ENCODE measurements at places on chromosomes 2 and 18. TPM values are rescaled to one million over a fixed set of nuclear protein-coding genes. Genes with fewer than 3 reads are reported as not detected.

DNA sequence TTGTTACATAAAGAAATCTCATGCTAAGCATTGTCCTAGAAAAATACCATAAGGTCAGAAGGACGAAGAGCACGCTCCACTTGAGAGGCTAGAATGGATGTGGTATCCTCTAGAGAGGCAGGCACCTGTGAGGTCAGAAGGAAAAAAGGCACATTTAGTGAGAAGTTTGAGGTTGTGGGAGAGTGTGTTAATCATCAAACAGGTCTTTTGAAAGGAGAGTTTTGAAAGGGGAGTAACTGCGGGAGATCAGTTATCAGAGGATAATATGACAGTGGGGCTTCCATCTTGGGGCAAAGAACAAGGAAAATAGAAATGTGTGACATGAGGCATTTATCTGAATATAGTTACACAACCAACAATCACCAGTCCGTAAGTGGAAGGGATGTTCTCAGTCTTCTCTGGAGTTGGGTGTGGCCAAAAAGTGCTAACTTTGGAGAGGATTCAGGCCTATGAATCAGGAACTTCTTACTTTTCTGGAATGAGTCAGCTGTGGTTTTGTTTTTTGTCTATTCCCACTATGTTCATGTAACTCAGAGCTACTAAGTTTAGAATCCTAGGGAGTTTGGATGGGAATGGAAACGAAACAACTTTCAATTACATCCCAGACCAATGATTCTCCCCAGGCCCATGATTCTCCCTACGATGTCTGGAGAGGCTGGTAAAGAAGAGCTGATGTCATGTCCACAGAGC, 451.4 kb upstream of the ST6GAL2 start:
- ATAC-seq, result no peak

MYOM1 gene
- total RNA-seq, result 1.4 TPM

QPCT gene
- 0.98 TPM for total RNA-seq

DNA sequence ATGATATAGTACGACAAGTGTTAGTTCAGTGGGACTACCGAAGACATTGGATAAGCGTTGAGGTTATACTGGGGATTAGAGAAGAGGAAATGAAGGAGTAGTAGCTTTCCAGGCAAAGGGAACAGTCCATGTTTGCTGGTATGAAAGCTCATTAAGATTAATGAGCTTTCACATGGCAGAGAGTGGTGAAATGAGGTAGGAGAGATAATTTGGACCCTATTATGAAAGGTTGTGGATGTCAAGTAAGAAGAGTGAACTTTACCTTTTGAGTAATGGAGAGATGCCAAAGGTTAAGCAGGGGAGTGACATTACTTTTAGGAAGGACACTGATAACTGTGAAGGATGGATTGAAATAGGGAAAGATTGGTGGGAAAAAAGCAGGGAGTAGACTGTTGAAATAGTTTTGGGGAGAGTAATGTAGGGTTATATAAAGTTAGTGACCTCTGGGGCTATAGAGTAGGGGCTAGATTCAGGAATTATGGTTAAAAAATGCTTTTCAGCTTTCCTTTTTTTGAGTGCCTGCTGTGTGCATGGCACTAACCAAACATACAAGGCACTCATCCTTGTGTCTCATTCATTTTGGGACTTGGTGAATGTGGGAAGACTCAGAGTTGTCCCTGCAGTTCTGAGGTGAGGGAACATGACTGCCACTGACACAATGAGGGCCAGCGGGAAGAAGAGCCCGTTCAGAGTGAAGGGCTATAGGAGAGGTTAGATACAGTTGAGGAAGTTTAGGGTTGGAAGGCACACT, 87.2 kb upstream of the STON1 start:
- ATAC-seq, result no peak

HMSD gene
- total RNA-seq, result 0.22 TPM

GRCh38 chr2:52881606-52882005, 886.0 kb upstream of the CHAC2 start:
- no peak for ATAC-seq

DNA sequence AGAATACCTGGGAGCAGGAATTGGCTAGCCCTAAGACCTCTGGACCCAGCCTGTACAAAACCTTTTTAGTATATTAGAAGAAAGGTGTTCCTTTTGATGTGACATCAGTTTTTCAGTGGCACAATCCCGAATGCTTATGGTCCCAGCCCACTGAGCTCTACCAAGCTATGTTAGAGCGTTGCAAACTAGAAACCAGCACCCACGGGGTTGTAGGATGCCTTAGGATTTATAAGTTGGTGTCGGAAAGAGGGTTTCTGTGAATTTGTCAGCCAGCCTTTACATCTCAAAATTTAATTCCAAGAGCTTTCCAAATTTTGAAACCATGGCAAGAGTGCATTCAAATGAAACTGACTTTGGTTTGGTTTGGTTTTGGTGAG, 499 bp upstream of the LMAN1 start:
- ATAC-seq, result peak; percentile 5

DNA sequence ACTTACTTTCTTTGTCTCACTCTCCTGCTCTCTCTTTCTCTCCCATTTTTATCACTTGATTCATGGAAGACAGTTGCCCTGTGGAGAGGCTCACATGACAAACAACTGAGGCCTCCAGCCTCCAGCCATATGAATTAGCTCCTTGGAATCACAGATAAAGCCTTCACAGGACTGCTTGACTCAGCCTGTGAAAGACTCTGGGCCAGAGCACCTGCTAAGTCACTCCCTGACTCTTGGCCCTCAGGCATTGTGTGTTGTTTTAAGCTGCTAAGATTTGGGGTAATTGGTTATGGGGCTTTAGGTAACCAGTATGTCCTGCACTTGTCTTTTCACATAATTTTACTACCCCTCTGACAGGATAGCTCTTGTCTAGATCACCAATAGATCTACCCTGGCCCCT, 334.9 kb downstream of the SOX11 start:
- ATAC-seq, result no peak

DNA sequence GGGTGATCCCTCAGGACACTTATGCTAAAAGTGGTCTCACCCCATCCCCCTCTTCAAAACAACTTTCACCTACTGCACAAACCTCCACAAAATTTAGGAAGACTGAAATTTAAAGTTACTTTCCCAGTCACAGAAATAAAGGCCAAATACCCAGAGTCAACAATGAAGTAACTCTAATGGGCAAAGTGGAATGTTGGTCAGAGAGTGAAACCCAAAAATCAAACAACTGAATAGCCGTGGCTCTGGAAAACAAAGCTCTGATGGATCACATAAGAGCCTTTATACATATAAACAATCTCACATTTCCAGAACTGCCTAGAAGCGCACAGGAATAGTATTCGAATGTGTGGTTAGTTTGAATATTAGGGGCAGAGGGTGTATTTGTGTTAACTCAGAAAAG, 4.7 kb downstream of the ACVR1 start:
- no peak for ATAC-seq

DNA sequence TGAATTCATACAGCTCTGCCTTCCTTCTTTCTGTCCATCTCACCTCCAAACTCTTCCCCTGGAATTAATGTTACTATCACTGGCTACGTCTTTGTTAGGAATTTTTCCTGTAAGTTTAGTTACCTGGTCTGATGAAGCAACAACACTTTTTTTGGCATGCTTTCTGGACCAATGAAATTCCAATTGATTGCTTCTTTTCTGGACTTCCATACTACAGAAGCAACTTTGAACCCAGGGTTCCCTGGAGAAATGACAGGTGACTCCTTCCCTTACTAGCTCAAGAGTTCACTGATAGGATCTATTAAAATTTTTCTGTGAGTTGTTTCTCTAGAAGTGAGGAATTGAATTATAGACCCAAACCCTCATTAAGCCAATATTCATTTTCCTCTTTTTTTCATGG, 41.4 kb upstream of the STPG4 start:
- no peak for ATAC-seq

SLC30A3 gene
- 0.31 TPM for total RNA-seq

GRCh38 chr2:37827911-37828511, 97.1 kb upstream of the RMDN2 start:
- no peak for ATAC-seq

- no peak for ATAC-seq
Measured at GRCh38 chr2:102099536-102100298, 42.8 kb upstream of the IL1R1 start.

GRCh38 chr18:77054288-77054605, 78.3 kb downstream of the MBP start:
- ATAC-seq, result no peak

METTL21A gene
- total RNA-seq, result 19.8 TPM

DNA sequence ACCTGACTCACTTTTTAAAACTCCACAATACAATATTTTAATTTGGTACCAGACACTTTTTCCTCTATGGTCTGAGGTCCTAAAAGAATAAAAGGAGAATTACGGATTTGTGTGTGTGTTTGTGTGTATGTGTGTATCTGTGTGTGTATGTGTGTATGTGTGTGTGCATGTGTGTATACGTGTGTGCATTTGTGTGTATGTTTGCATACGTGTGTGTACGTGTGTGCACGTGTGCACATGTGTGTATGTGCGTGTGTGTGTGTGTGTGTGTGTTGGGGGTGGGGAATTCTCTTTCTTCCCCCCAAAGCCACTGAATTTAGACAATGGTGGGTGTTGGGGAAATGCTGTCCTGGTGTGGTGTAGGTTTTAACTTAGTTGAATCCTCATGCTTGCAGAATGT, 807.7 kb upstream of the SALL3 start:
- no peak for ATAC-seq

- ATAC-seq, result peak; percentile 56
Measured at GRCh38 chr18:65352186-65352585, 398.6 kb upstream of the CDH7 start.

- ATAC-seq, result peak; percentile 60
Measured at GRCh38 chr18:48868468-48869466, 82.0 kb downstream of the SMAD7 start.

- no peak for ATAC-seq
Measured at GRCh38 chr2:127610561-127610960, 35.4 kb upstream of the GPR17 start.

RUFY4 gene
- total RNA-seq, result 0.88 TPM

DNA sequence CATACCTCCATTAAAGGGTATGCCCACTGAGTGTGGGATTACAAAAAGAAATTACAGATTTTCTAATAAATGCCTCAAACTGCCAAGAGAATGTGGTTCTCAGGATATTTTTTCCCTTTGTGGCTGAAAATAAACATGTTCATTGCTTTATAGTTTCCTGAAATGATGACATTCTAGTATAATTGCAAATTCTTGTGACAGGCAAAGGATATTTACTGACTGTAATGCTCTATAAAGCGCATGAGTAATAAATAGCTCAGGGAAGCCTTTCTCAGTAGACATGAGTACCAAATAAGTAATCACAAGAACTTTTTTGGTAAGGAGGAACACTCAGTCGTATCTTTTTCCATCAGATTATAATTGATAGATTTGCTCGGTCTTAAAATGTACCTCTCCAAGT, 72.3 kb downstream of the FTCDNL1 start:
- no peak for ATAC-seq

- no peak for ATAC-seq
Measured at GRCh38 chr2:146138820-146139219, 1618.9 kb upstream of the ZEB2 start.

- peak; percentile 31 for ATAC-seq
Measured at GRCh38 chr2:223944166-223944702, 901 bp downstream of the WDFY1 start.

NIF3L1 gene
- total RNA-seq, result 24.0 TPM

- no peak for ATAC-seq
Measured at GRCh38 chr2:217108086-217108485, 248.2 kb upstream of the TNP1 start.

CEBPZOS gene
- 32.6 TPM for total RNA-seq

OBSL1 gene
- total RNA-seq, result 64.1 TPM

DNA sequence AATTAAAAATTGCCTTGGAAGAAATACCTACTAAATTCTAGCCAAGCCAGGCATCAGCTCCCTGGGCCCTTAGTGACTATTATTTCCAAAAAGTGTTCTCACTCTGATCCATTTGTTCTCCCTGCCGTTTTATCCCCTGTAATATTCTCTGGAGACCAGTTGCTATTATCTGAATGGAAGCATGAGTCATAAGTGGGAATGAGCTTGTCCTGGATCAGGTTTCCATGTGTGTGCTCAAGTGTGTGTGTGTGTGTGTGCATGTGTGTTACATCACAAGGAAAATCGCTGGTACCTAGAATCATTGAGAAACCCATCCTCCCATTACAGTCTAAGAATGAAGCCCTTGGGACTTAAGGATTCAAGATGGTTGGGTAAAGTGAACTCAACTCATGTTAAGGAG, 130.3 kb upstream of the CXCR4 start:
- ATAC-seq, result peak; percentile 81

GRCh38 chr18:58069721-58070292, 25.8 kb downstream of the NEDD4L start:
- no peak for ATAC-seq

GRCh38 chr2:110107092-110108079, 8.2 kb downstream of the MALL start:
- no peak for ATAC-seq

DNA sequence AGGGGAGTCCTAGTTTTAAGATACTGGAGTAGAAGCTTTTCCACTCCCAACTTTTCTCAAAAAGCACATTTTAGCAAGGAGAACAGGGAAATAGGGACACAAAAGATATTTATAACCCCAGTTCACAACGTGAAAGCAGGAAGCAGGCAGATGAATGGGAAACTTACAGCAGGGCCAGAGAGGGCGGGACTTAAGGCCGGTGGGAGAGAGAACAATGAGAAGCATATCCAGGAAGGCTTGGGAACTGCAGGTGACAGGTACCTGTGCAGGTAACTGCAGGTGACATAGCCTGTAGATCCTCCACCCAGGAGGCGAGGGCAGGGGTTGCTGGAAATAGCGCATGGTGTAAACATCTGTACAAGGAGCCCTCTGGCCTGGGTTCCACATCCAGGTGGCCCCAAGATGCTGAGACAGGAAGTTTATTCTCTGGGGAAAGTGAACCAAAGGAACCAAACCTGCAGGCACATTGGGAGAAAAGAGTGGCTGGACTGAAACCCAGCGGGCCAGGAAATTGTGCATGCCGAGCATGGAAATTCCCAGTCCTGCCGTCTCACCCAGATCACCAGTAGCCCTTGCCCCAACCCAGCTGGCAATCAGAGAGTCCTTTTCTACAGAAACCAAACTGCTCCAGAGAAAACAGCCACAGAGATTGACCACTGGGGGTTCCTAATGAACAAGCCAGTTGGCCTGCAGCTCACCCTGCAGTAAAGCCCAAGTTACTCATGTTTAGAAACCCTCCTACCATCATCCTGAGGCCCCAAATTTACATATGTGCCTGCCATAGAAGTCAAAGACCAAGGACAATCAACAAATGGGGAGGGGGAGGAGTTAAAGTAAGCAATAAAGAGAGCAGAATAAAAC, 24.3 kb upstream of the COL6A3 start:
- no peak for ATAC-seq

GRCh38 chr2:151771599-151772358, 37.5 kb upstream of the NEB start:
- no peak for ATAC-seq

GRCh38 chr2:8533923-8534322, 147.9 kb upstream of the ID2 start:
- no peak for ATAC-seq

- no peak for ATAC-seq
Measured at GRCh38 chr2:200625958-200626363, 40.1 kb downstream of the AOX1 start.
